ENCODE measurements at places on chromosomes 12 and 14.
A peak's percentile ranks its signal among the peaks of the same experiment; 100 is the strongest.

GRCh38 chr12:20410734-20411133 is 42.4 kb downstream of the PDE3A start:
- no peak for DNase-seq

DNA sequence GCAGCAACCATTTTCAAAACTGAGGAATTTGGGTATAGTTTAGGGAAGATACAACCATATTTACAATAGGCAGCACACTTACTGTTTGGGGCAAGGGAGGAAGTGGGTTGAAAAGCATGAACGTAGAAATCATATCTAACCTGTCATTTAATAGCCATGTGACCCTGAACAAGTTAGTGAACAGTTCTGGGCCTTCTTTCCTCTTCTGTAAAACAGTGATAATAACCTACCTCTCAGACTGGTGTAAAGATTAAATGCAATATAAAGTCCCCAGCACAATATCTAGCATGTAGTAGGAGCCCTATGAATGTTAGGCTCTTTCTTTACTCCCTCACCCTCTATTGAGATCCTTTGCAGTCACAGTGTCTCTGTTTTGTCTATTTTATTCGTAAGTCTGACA is 33.5 kb downstream of the A2ML1 start:
- no peak for DNase-seq

DNA sequence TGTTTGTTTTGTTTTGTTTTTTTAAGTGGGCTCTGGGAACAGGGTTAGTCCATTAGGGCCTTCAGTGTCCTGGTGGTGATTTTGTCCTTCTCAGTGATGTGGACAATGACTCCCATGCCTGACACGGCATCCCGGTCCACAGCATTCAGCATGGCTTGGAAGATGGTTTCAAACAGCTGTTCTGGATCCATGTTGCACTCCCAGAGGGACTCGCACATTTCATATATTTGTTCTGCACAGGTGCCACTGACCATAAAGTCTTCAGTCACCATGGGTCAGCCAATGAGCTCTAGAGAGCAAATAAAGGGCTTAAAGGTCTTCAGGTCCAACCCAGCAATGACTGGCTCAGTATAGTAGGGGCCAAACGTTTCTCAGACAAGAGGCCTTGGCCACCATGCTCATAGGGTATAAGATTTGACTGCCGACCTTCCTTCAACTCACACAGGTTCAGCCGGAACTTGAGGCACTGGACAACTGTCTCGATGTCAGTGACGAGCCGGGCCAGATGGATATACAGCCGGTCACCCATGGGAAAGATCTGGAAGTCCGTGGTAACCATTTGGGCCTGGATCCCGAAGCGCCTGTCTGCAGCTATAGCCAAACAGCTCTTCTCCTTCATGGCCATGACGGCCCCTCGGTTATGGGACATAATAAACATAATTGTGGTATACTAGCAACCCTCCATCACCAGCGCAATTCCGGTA is 18.0 kb downstream of the OR10P1 start:
- DNase-seq, result peak; percentile 76

DNA sequence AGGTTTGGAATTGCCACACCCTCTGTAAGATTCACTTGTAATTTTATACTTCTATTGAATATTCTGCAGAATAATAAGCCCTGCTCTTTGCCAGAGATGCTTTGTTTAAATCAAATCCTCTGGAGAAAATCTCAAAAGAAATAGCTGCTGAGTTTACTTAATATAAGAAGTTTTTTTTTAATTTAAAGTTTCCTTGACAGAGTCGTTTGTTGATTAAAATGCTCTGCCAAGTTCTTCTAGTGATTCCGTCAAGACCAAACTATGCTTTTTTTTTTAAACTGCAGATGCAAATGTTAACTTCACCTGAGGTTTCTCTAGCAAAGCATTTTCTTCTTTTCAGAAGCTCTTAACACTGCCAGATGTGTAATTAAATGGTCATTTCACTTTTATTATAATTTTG is 13.4 kb upstream of the NAV3 start:
- DNase-seq, result peak; percentile 65

DNA sequence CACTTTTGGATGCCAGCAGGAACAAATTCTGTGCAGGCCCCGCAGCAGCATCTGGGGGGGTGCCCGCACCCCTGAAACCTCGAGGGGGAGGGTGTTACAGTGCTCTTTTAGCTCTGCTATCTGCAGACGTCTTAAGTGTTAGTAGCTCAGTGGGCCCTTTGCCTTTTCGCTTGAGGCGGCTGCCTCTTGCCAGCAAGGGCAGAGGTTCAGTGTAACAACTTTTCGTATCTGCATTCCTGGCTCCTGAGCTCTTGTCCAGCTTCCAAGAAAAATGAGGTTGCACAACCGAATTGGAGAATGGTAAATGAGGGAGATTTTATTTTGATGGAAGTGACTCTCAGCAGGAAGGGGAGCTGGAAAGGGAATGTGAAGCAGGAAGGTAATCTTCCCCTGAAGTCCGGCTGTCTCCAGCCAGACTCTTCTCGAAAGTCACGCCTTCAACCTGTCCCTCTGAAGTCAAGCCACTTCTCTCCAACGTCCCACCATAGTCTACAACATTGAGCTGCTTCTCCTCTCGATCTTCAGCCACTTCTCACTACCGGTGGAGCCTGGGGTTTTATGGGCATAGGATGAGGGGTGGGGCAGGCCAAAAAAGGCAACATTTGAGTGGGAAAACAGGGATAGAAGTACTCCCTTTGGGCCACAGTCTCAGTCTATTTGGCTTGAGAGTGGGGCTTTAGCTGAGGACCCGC is 17.8 kb downstream of the TAS2R50 start:
- DNase-seq, result peak; percentile 11

DNA sequence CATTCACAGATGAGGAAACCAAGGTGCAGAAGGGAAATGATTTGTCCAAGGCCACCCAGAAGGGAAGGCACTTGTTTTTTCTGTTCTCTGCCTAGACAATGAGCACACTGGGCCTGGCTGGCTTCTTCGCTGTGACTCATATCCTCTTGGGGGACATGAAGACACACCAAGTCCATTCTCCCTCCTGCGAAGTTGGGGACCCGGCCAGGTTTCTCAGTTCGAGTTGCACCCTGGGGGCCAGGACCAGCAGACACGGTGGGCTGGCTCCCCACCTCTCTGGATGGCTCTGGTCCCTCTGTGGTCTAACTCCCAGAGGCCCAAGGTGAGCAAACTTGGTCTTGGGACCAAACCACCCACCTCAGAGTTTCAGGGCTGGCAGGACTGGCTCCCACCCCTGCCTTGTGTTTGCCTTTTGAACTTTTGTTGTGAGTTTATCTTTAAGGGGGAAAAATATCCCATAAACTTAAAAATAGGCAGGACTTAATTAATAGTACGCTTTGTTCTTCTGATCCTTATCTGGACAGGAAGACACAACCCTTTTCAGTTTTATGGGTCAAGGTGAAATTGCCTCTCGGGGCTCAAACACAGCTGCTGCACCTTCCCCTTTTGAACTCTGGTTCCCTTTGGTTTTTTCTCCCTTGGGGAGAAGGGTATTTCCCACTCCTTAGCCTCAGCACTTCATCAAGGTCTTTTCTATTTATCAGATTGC is 9.0 kb upstream of the MLEC start:
- no peak for DNase-seq

- DNase-seq, result peak; percentile 57
Observed at GRCh38 chr12:121773011-121773777, 20.3 kb downstream of the RHOF start.
